ENCODE measurements at places on chromosomes 11 and 22. TPM values are rescaled to one million over a fixed set of nuclear protein-coding genes. Genes with fewer than 3 reads are reported as not detected.
A peak's percentile ranks its signal among the peaks of the same experiment; 100 is the strongest.

DNA sequence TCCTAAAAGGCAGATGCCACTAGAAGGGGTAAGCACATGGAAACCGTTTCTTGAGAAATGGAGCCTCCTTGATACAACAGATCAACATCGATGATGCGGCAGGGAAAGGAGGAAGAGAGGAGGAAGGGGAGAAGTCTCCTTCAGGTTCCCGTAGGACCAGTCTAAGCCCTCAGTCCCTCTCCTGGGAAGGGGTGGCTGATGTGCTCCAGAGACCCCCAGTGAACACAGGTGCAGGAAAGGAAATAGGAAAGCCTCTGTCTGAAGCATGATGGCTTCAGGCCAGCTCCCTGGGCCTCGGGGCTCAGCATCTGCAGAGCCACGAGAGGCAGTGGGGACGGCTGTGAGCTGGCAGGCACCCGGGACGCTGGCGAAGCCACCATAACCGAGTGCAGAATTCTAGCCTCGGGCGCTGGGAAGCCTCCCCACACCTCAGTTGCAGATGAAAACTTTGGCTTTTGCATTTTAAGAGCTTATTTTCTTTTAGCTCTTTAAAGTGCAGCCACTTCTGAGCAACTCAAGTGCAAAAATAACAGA is 1.8 kb downstream of the SPATA19 start:
- no peak for DNase-seq

GRCh38 chr11:46422588-46422987 is 31.0 kb upstream of the CHRM4 start:
- DNase-seq, result no peak

- peak; percentile 85 for DNase-seq
Measured at GRCh38 chr11:45079943-45080719, 66.3 kb upstream of the PRDM11 start.

Gene KLHL35
- 1.7 TPM for total RNA-seq

Gene KIRREL3
- total RNA-seq, result not detected

DNA sequence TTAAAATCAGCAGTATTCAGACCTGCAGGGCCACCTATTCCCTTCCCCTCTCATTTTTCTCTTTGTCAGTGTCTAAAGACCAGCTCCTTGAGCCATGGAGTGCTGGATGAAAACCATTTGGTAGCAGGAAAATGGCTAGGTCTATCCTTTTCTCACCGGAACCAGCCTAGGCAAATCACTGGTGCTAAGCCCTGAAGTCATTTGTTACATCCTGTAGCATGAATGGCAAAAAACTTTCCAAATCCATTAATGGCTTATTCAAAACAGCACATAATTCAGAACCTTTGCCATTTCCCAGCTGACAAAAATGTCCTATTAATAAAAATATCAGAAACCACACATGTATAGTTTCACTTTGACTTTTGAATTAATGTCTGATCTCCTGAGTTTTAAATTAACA is 209.5 kb upstream of the E2F8 start:
- DNase-seq, result no peak
